ENCODE measurements at places on chromosomes 6 and 20.

GRCh38 chr6:41560431-41561192 is 14.4 kb downstream of the FOXP4 start:
- H3K36me3 ChIP-seq = peaks cover 12% of the 10 kb centered on the region
- DNase-seq = no peak
- H3K27me3 ChIP-seq = no peaks in the 10 kb centered on the region
- peak overlapping the region; percentile 82 for H3K4me3 ChIP-seq
- peak overlapping the region; percentile 87 for H3K27ac ChIP-seq

DNA sequence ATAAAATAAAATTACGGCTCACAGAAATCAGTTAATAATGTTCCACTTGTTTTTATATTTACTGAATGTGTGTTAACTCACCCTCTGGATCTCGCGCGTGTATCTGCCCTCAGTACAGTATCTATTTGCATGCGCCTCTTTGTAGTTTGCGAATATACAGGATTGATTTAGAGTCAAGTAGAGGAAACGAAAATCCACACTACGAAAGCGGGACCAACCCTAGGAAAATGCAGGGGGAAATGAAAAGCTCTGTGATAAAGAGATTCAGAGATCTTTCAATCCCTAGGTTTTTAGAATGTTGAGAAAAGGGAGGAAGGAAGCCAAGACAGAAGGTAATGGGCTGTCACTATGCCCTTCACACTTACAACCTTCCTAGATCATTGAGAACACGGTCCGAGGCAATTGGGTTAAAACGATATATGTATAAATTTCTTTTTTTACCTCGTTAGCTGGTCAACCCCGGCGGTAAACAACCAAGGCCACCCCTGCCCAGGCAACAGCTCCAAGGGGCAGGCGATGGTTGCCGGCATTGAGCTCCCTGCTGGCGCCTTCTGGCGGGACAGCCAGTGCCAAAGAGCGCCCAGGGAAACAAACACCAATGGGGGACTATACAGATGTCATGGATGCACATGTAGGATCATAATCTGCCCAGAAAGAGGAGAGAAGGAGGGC is 792 bp upstream of the FUT9 start:
- peaks cover 53% of the 10 kb centered on the region for H3K27me3 ChIP-seq
- H3K4me1 ChIP-seq = peaks cover 23% of the 10 kb centered on the region
- no peaks in the 10 kb centered on the region for H3K36me3 ChIP-seq

DNA sequence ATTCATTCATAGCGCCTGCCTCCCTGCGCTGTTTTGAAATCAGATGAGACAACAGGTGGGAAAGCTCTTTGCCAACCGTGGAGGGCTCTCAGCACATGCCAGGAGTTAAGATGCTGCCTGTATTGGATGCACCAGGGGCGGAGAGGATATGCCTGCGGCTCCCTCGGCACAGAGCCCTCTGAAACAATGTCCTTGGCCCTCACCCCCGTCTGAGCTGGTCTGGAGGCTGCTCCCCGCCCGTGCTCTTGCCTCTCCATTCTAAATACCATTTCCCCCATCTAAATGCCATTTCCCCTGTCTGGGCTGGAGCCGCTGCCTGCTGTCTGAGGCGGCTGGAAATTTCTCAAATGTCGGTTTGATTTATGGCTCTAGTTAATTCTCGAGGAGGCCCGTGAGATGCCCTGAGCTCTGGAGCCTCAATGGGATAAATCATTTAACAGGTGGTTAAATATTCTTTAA is 50.8 kb upstream of the MLN start:
- no peak overlapping the region for H3K27ac ChIP-seq
- H3K4me3 ChIP-seq = no peak overlapping the region
- no peaks in the 10 kb centered on the region for H3K36me3 ChIP-seq
- H3K27me3 ChIP-seq = peaks cover 14% of the 10 kb centered on the region
- DNase-seq = no peak

DNA sequence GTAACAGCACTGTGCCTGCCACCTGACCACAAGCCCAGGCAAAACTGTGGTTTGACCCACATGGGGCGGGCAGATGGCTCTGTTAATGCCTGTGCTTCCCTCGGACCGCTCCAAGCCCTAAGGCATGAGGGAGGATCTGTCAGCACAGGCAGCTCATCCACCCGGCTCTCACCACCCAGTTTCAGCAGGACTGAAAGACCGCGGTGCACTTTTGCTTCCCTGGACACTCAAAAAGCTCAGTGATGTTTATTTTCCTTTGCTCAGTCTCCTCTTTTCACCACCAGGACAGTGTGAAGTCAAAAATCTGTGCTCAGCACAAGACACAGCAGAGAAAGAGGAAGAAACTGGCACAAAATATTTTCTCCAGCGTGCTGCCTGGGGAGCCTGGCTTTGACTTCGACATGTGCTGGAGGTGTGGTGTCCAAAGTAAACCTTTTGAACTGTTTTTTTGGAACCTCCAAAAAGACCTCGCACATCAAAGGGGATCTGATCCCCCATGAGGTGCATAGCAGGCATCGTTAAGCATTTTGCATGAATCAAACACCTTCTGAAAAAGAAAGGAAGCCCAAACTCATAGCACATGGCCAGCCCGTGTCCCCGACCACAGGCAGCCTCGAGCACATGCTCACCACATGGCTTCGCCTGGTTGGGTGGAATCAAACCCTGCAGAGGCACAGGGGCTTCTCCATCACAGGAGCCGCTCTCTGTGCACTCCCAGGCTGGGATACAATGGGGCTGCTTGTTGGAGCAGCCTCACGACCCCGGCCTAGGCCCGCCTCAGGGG is 441.7 kb upstream of the JARID2 start:
- peaks cover 5% of the 10 kb centered on the region for H3K27me3 ChIP-seq
- DNase-seq = no peak
- no peak overlapping the region for H3K4me3 ChIP-seq
- peaks cover 29% of the 10 kb centered on the region for H3K4me1 ChIP-seq
- peaks cover 3% of the 10 kb centered on the region for H3K36me3 ChIP-seq

- no peak for DNase-seq
- peak overlapping the region; percentile 93 for H3K4me3 ChIP-seq
- no peaks in the 10 kb centered on the region for H3K27me3 ChIP-seq
- H3K27ac ChIP-seq = peak overlapping the region; percentile 73
- H3K36me3 ChIP-seq = no peaks in the 10 kb centered on the region
Measured at GRCh38 chr20:20017844-20018185, 653 bp downstream of the NAA20 start.

GRCh38 chr6:169208011-169208410 is 45.6 kb downstream of the THBS2 start:
- no peak for DNase-seq
- peaks cover 2% of the 10 kb centered on the region for H3K36me3 ChIP-seq

DNA sequence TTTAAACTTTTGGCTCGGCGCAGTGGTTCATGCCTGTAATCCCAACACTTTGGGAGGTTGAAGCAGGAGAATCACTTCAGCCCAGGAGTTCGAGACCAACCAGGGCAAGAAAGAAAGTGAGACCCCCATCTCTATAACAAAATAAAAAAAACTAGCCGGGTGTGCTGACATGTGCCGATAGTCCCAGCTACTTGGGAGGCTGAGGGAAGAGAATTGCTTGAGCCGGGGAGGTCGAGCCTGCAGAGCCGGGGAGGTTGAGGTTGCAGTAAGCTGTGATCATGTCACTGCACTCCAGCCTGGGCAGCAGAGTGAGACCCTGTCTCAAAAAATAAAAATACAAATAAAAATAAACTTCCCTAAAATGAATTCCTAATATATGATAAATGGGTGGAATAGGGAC is 50.4 kb downstream of the ZMYND8 start:
- no peaks in the 10 kb centered on the region for H3K27me3 ChIP-seq
- peaks cover 30% of the 10 kb centered on the region for H3K4me1 ChIP-seq
- peaks cover 28% of the 10 kb centered on the region for H3K36me3 ChIP-seq
- no peak overlapping the region for H3K27ac ChIP-seq

GRCh38 chr6:137044366-137045221 is at the start of gene IL20RA:
Gene IL20RA (minus strand): TSS chr6:137044965. CDS start chr6:137044728, 237 bp downstream.
- H3K4me3 ChIP-seq = peak within 1 kb of the TSS; percentile 77
- H3K27ac ChIP-seq = no peak within 1 kb of the TSS
- DNase-seq = peak; percentile 21
- H3K36me3 ChIP-seq = peaks cover 3% of the 10 kb centered on the region
- peaks cover 4% of the 10 kb centered on the region for H3K4me1 ChIP-seq

DNA sequence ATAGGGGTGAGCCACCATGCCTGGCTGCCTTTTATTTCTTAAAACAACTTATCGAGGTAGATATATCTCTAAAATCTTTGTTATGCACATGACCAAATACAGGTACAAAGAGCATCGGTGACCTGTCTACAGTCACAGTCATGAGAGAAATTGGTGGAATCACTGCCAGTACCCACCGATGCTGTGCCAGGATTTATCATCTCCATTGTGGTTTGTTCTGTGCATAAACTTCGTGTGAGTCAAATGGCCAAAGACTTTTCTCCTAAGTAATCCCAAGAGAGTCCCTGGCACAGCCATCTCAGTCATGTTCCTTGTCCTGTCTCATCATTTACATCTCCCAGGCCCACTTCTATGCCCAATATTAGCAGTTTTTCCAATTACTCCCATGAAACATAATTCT is 9.0 kb downstream of the GSTA3 start:
- no peak for DNase-seq
- no peak overlapping the region for H3K4me3 ChIP-seq
- H3K27ac ChIP-seq = no peak overlapping the region
- peaks cover 1% of the 10 kb centered on the region for H3K27me3 ChIP-seq
- H3K36me3 ChIP-seq = no peaks in the 10 kb centered on the region

DNA sequence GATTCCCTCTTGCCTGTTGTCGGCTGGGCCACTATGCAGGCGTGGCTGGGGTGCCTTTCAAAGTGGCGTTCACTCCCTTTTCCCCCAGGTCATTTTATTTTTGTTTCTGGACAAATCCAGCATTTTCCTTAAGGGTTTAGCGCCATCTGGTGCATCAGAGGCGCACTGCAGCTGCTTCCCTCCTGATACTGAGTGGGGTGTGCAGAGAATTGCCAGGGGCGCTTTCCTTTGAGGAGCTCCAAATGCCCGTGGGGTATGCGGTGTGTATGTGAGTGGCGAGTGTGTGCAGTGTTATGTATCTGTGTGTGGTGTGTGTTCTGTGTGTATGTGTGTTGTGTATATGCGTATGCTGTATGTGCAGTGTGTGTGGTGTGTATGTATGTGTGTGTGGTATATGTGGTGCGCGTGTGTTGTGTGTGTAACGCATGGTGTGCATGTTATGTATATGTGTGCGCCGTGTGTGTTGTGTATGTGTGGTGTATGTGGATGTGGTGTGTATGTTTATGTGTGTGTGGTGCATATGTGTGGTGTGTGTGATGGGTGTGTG is 100.1 kb upstream of the AGPAT4 start:
- no peak for DNase-seq
- peaks cover 2% of the 10 kb centered on the region for H3K27me3 ChIP-seq
- H3K4me1 ChIP-seq = no peaks in the 10 kb centered on the region
- no peaks in the 10 kb centered on the region for H3K36me3 ChIP-seq
- no peak overlapping the region for H3K27ac ChIP-seq

DNA sequence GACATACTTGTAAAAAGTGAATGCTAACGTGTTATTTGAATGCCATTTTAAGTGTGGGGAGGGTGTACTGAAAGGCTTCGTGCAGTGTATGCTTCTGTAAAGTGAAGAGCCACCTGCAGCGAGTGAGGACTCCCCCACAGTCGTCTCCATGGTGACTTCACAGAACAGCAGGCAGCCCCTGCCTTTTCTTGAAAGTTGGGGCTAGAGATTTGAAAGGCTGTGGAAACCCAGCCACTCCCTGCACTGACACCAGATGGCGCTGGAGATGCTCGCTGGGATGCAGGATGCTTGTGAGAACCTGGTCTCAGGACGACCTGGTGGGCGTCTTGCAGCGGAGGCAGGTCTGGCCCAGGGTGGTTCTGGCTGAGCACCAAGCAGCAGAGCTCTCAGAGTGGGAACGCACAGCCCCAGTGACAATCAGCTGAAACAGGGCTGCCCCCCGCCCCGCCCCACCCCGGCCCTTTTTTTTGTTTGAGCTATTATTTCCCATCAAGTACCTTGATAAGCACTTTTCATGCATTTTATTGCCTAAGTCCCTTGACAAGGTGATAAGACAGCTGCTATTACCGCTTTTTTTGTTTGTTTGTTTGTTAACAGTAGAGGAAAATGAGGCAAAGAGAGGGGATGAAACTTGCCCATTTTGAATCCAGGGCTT is 150.3 kb downstream of the SYCP2 start:
- DNase-seq = no peak
- H3K27me3 ChIP-seq = peaks cover 41% of the 10 kb centered on the region
- H3K27ac ChIP-seq = no peak overlapping the region
- H3K36me3 ChIP-seq = no peaks in the 10 kb centered on the region

DNA sequence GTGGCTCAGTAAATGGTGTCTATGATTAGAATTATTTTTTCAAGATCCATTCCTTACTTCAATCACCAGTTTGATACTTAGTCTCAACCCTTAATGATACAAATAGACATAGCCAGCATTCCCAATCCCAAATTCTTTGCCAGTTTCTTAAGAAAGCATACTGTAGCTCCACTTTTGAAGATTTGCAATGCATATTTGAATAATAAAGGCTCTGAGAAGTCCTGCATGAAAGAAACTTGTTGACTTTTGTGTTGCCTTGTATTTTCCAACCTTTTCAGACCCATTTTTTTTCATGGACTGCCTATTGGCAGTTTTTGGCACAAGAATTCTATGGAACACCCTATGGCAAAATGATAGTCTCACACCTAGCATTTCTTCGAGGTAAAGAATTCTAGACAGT is 215.6 kb upstream of the CHD6 start:
- no peak overlapping the region for H3K4me3 ChIP-seq
- H3K36me3 ChIP-seq = no peaks in the 10 kb centered on the region
- H3K4me1 ChIP-seq = no peaks in the 10 kb centered on the region
- no peak for DNase-seq
- H3K27me3 ChIP-seq = peaks cover 22% of the 10 kb centered on the region

GRCh38 chr6:105402090-105402938 is 568 bp downstream of the PREP start:
- H3K4me1 ChIP-seq = peaks cover 31% of the 10 kb centered on the region
- peaks cover 3% of the 10 kb centered on the region for H3K27me3 ChIP-seq
- no peak for DNase-seq
- peak overlapping the region; percentile 87 for H3K4me3 ChIP-seq
- no peaks in the 10 kb centered on the region for H3K36me3 ChIP-seq
- peak overlapping the region; percentile 74 for H3K27ac ChIP-seq

DNA sequence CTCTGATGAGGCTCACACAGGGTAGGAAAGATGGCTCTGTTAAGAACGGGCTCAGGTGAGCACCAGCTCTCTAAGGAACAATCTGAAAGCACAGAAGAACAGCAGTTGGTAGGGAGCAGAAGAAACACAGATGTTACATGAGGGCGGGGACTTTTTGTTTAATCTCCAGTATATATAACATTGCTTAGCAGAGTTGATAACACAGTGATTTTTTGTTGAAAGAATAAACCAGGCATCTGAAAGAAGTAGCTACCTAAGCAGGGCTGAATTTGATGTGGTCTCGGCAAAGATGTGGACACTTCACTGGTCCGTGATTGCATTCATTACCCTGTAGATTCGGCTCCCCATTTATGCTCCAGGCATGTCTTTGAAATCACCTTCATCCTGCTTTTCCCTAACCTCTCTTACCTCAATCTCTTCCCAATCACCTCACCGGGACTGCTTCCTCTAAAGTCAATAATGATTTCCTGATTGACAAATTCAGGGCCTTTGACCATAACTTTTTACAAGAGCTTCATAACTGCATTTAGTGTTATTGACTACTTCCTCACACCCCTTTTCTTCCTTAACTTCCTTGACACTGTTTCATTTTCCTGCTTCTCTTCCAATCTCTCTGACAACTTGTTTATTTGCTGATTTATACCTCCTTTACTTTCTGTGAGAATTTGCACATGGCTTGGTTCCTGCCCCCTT is 34.4 kb downstream of the SAMD3 start:
- no peak for DNase-seq
- H3K27ac ChIP-seq = no peak overlapping the region
- H3K4me1 ChIP-seq = no peaks in the 10 kb centered on the region
- H3K4me3 ChIP-seq = no peak overlapping the region

GRCh38 chr6:47061309-47062300 is 19.5 kb upstream of the ADGRF1 start:
- peaks cover 3% of the 10 kb centered on the region for H3K36me3 ChIP-seq
- DNase-seq = no peak
- H3K4me1 ChIP-seq = peaks cover 15% of the 10 kb centered on the region
- no peak overlapping the region for H3K4me3 ChIP-seq
- no peaks in the 10 kb centered on the region for H3K27me3 ChIP-seq

All from mesothelial cell of epicardium (in vitro differentiated cells).